Effector memory CD8-positive, alpha-beta T cell (primary cell): ENCODE measurements at places on chromosomes 3 and 15.

- no peak for DNase-seq
These were observed 7.2 kb upstream of the TIMP4 start for GRCh38 chr3:12165909-12166308.

- DNase-seq: no peak
These were observed 6.1 kb downstream of the CD96 start for GRCh38 chr3:111548092-111548491.

DNA sequence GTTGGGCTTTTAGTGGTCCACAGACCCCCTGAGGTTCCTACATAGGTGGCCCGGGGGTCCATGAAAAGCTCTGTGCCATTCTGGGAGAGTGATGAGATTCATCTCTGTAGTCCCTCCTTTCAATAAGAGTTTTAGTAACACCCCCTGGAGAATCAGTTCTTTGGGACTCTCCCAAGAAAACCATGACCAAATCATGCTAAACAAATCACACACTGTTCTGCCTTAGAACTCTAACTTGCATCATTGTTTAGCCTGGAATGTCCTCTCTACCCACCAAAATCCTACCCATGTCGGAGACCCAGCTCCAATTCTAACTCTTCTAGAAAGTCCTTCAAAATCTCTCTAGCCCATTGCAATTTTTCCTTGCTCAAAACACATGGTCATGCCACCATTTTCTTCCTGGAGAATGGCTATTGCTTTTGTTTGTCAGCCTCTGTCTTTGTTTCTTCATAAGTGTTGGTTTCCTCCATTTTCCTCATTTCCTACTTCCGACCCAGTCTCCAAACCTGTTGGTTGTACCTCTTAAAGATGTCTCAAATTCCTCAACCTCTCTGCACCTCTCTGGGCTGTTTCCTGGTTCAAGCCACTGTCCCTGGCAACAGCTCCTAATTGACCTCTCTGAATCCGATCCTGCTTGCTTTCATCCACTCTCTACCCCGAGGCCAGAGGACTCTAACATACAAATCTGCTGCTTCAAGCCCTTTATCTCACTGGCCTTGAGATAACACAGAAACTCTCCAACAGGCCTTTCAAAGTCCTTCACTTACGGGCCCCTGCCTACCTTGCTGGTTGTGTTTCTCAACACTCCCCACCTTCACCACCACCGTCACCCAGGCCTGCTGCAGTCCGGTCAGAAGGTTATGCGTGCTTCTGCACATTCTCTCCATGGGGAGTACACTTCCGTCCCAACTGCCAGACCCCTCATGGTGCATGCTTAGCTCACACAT, 23.7 kb downstream of the CYP19A1 start:
- DNase-seq: no peak

DNA sequence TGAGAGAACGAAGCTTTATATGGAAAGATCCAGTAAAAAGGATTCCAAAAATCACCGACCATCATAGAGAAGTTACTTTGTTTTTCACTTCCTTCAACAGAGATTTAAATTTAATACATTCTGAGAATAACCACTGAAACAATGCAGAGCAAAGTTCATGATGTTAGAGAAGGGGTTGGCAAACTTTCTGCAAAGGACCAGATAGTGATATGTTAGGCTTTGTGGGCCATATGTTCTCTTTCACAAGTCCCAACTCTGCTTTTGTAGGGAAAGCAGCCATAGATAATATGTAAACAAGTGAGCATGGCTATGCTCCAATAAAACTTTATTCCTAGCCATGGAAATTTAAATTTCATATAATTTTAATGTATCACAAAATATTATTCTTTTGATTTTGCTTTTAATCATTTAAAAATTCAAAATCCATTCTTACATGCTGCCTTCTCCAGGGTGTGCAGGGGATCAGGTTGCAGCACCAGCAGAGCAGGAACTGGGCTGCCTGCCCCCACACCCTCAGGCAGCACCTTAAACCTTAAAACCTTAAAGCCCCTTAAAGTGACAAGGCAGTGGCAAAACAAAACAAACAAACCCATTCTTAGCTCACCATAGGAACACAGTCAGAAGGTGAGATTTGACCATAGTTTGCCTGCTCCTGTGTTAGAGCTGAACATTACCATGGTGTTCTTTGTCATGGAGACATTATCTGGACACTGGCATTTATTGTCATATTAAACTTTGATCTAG, 16.9 kb upstream of the IGSF10 start:
- no peak for DNase-seq

GRCh38 chr15:69457304-69458280, 5.0 kb downstream of the RPLP1 start:
- no peak for DNase-seq

DNA sequence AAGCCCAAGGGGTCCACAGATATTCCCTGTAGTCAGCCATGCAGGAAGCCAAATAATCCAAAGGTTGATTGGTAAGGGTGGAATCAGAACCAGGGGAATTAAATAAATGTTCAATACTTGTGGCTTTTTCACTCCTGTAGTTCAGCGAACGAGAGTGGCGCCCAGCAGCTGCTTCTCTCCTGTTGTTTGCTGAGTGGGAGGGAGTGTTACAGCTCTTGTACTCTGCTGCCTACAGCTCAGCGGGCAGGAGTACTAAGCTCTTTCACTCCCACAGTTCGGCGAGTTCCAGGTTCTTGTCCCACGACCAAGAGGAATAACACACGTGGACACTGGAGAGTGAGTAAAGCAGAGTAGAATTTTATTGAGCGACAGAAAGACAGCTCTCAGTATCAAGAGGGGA, 105.9 kb downstream of the MOBP start:
- DNase-seq: no peak
